ENCODE measurements at places on chromosomes 16 and 17. TPM values are rescaled to one million over a fixed set of nuclear protein-coding genes. Genes with fewer than 3 reads are reported as not detected.

Gene GRB7
- total RNA-seq, result 3.2 TPM

Gene IGSF6
- total RNA-seq, result 1.3 TPM

Gene KRT9
- 1.5 TPM for total RNA-seq

Gene TEKT1
- total RNA-seq, result 0.25 TPM

Gene HP
- 0.76 TPM for total RNA-seq

Gene PITPNM3
- total RNA-seq, result 1.0 TPM

Gene GSG1L2
- total RNA-seq, result not detected

Gene TTYH2
- 6.9 TPM for total RNA-seq

Gene WNT9B
- total RNA-seq, result not detected

Gene NAGS
- 3.4 TPM for total RNA-seq

Gene ADAP2
- total RNA-seq, result 3.6 TPM

Gene GNGT2
- total RNA-seq, result not detected

Gene TBC1D3B
- total RNA-seq, result 0.57 TPM

Gene CSHL1
- total RNA-seq, result not detected

Gene TP53TG3C
- 0.25 TPM for total RNA-seq

Gene CD300A
- not detected for total RNA-seq

Gene TACO1
- 25.4 TPM for total RNA-seq

Gene RASD1
- 6.5 TPM for total RNA-seq

Gene AANAT
- total RNA-seq, result not detected

Gene SLC35G6
- total RNA-seq, result 1.3 TPM

Gene PLLP
- 41.9 TPM for total RNA-seq

Gene G6PC1
- total RNA-seq, result 0.21 TPM

Gene MEIOC
- 1.0 TPM for total RNA-seq

Gene IKZF3
- 0.04 TPM for total RNA-seq

Gene C17orf78
- total RNA-seq, result 0.59 TPM

Gene ATP2C2
- 1.4 TPM for total RNA-seq

Gene SYT17
- 2.9 TPM for total RNA-seq

Gene TMED6
- 0.56 TPM for total RNA-seq

Gene KRTAP16-1
- total RNA-seq, result 0.28 TPM

Gene HS3ST3A1
- total RNA-seq, result 5.3 TPM

Gene ITGAX
- total RNA-seq, result 90.0 TPM

Gene IQCK
- total RNA-seq, result 31.4 TPM

Gene TEKT3
- total RNA-seq, result not detected

Gene CCL17
- total RNA-seq, result not detected

Gene SEPTIN1
- 7.1 TPM for total RNA-seq

Gene ITGB4
- total RNA-seq, result 10.6 TPM

Gene APOBR
- total RNA-seq, result 0.76 TPM

All from motor neuron (in vitro differentiated cells).